ENCODE measurements at places on chromosomes 16 and 17.
A peak's percentile ranks its signal among the peaks of the same experiment; 100 is the strongest.

DNA sequence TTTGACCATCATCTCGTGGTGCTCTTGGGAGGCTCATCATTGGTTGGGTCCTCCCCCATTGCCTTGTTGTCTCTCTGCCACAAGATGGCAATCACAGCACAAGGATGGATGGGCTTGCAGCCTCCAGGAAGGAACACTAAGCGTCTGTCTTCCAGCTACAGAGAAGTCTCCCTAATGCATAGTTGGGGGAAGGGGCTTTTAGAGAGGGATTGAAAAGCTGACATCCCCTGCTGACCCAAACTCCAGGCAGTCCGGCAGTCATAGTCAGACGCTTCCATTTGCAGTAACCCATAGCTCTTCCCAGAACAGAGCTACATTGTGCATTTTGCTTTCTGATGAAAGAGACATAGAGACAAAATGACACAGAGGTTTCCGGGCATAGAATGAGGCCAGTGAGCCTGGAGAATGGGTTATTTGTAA lies 111.4 kb downstream of the UTP18 start:
- DNase-seq: peak; percentile 53

DNA sequence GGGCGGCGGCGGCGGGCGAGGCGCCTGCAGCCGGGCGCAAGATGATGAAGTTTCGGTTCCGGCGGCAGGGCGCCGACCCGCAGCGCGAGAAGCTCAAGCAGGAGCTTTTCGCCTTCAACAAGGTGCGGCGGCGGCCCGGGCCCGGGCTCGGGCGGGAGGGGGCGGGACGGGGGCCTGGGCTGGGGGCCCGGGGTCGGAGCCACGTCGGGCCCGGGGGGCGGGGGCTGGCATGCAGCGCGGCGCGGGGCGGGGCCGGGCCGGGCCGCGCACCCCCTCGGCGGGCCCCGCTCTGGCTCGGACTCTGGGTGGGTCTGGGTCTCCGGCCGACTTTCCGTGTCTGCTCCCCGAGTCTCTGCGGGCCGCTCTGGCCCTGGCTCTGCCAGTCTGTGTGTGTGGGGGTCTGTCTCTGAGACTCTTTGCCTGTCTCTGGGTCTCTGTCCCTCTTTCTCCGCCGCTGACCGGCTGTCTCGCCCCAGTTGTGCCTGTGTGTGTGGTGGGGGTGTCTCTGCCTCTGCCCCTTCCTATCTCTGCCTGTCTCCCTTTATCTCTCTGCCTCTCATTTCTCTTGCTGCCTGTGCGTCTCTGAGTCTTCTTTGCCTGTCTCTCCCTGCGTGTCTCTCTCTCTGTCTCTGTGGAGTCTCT lies 328 bp downstream of the LLGL1 start:
- no peak for DNase-seq

GRCh38 chr17:59839651-59840328 lies 53.0 kb downstream of the TUBD1 start:
- DNase-seq: peak; percentile 46

DNA sequence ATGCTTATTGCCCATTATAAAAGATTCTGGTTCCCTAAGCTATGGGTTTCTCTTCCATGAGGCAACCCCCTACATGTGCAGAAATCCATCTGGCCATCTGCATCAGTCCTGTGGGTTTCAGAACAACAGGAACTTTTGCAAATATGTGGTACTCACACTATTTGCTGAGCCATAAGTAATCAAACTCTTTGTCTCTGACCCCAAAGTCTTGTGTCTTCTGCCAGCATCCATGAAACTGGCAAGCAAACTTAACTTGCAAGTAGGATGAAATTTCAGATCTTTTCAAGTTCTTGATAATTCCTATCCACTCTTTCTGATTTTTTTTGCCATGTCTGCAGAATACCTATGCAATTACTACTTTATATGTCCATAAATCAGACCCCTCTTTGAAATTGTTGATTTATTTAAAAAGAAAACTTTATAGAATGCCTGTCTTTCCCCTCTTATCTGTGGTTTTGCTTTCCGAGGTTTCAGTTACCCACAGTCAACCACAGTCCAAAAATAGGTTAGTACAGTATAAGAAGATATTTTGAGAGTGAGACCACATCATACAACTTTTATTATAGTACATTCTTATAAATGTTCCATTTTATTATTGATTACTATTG lies 158.4 kb upstream of the IRX3 start:
- DNase-seq: peak; percentile 52

DNA sequence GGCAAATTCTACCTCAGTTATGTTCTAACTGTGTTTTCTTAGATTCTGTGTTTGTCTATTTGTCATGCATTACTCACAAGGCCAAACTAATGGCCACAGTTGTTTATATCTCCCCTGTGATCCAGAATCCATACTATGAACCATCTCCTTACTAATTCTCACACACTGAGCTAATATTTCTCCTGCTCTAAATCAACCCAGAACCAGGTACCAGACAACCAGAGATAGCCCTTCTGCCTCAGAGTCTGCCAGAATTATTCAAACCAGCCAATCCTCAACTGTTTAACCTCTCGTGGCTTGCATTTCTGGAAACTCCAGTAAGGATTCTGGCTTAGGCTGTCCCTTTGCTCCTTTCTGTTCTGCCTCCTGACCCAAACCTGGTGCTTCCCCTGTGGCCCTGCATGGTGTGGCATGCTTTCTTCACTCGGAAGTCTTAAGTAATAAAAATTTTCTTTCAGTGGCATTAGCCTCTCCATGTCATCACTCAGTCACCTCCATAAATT lies 59.4 kb downstream of the EFCAB5 start:
- DNase-seq: peak; percentile 17

GRCh38 chr16:53805752-53806151 lies 101.8 kb downstream of the FTO start:
- no peak for DNase-seq

- no peak for DNase-seq
Observed at GRCh38 chr17:27959382-27959709, 66.2 kb upstream of the LYRM9 start.

DNA sequence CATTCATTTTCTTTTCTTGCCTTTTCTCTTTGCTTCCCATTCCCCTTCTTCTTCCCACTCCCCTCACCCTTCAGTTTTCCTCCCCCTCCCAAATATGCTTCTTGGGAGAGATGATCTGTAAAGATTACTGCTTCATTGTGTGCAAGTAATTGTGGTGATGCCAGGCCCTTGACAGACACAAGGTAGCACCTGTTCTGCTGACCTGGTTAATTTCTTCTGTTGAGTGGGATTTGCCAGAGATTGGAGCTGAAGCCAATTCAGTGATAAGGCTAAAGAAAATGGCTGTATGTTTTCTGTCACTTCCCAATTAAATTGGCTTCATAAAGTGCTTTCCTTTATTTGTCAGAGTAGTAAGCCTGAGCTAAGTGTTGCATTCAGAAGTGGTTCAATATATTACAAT lies 44.5 kb downstream of the AATF start:
- DNase-seq: no peak

GRCh38 chr17:6856051-6856450 lies 24.5 kb upstream of the TEKT1 start:
- no peak for DNase-seq

GRCh38 chr17:77366206-77366557 lies 225.4 kb downstream of the SEC14L1 start:
- DNase-seq: no peak

DNA sequence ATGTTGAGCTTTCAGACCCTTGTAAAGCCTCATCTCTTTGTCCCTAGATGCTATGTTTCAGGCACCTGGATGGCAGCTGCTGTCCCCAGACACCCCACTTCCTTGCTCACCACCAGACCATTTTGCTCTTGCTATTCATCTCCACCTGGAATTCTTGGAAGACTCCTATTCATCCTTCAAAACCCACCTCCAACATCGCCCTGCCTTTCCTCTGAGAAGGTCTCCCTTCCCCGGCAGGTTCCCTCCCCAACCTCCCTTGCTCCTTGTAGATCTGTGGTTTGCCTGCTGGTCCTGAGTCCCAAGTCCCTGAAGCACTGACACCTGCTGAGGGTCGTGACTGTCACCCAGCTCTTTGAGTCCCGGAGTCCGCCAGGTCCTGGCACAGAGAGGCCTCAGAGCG lies 9.9 kb downstream of the ZNF469 start:
- DNase-seq: no peak

DNA sequence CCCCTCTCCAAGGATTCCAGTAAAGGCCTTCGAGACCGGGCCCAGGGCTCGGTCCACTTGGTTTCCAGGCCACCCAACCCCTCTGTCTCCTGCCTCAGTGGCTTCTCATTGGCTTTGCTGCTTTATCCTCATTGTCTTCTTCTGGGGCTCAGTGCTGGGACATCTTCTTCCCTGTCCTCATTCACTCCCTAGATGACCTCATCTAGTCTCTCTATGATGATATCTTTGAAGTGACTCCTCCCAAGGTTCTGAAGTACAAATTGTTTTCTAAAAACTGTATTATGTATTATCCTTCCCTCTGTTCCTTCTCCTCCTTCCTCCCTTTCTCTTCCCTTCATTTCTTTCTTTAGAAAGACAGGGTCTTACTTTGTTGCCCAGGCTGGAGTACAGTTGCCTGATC lies 27.1 kb upstream of the NDRG4 start:
- DNase-seq: no peak

GRCh38 chr17:68052810-68053209 lies 17.3 kb downstream of the KPNA2 start:
- DNase-seq: no peak

- no peak for DNase-seq
Observed at GRCh38 chr16:70661918-70662641, 15.7 kb downstream of the IL34 start.

DNA sequence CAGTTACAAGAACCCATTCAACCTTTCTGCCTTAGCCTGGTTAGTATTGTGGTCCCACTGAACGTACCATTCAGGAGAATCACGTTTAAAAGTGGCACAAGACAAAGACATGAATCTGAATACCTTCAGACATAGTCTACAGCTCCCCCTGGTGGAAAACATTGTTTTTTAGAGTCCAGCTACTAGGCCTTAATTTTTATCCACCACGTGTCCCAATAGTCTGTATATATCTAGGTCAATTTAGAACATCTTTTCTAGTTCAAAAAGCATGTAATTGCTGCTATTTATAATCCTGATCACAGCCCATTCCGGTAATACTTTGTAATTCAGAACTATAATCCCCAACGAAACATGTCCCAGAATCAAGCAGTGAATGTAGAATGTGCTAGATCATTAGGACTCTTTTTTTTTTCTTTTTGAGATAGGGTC lies 13.7 kb upstream of the GUCY2D start:
- DNase-seq: peak; percentile 82

DNA sequence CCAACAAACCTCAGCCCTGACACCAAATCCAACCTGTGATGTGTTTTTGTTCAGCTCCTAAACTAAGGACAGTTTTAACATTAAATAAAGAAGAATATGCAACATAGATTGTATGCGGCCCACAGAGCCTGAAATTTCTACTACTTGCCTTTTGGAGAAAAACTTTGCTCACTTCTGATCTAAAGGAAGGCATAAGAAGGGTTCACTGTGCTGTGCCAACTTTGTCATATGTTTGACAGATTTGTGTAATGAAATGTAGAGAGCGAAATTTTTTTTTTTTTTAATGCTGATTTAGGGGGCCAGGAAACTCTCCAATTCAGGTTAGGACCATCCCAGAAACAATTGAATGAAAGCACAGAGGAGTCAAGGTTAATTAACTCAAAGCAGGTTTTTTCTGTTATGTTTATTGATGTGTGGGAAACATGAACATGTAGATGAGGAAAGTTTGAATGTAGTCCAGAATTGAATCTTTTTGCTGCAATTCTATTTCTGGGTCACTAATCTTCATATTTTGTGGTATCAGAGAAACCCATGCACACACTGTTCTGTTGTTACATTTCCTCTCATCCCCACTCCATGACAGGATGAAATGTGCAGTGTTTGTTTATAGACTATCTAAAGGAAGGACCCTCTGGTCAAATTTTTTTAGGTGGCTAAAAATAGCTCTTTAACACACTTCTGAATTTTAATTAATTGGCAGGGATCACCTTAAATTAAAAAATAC lies 71.5 kb downstream of the TAOK1 start:
- no peak for DNase-seq

DNA sequence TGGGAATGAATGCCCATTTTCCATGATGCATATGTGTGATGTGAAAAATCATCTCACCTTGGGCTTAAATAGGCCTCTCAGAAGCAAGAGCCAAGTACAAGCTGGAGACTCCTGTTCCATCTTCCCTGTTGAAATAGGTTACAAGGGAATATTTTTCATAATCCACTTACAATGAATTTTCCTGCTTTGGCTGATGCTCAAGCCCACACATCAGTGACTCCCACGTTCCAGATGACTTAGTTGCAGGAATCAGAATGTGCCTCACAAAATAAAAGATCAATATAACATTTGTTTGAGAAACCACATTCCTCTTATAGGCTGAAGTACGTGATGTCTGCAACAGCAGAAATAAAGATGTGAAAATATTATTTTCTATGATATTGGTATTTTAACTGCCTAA lies 24.1 kb downstream of the ANKFN1 start:
- DNase-seq: no peak

- DNase-seq: no peak
Observed at GRCh38 chr16:10390330-10390729, 4.5 kb downstream of the ATF7IP2 start.

DNA sequence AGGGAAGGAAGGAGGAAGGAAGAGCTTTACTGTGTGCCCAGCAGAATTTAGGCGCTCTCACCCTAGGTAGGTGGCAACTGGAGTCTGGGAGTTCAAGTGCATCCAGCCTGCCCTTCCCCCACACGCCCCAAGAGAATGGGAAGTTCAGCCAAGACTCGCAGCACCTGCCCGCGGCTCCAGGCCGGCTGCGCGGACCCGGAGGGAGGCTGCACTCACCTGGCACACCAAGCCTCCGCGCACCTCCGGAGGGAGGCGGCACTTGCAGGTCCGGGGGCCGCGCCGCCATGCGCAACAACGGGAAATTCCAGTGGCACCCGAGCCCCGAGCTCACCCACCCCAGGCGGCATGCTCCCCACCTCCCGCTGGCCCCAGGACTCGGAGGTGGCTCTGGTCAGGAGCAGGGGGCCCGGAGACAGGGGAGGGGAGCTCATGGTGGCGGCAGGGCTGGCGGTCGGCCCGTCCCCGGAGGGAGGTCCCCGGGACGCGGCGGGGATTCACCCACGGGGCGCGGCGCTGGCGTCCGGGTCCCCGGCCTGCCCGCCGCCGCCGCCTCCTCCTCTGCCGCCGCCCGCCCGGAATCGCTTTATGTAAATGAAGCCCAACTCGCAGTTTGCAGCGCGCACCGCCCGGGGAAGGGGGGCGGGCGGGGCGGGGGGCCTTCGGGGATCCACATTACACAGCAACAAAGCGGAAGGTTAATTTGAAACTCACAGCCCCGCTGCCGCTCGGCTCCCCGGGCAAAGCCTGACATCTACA lies at the start of gene ZFHX3:
TSS of gene ZFHX3 (minus strand) at position 593 of the 756 bp plus-strand sequence. CDS start 87,983 bp downstream, outside the sequence.
- peak; percentile 73 for DNase-seq

- no peak for DNase-seq
Observed at GRCh38 chr17:31155208-31155810, 60.5 kb downstream of the NF1 start.

GRCh38 chr17:21163101-21163500 lies 36.3 kb downstream of the DHRS7B start:
- no peak for DNase-seq

- DNase-seq: no peak
Observed at GRCh38 chr17:45782889-45783592, 1.1 kb upstream of the CRHR1 start.
